Panc1 (cell line): ENCODE measurements at places on chromosomes 4 and X. TPM values are rescaled to one million over a fixed set of nuclear protein-coding genes. Genes with fewer than 3 reads are reported as not detected.

DNA sequence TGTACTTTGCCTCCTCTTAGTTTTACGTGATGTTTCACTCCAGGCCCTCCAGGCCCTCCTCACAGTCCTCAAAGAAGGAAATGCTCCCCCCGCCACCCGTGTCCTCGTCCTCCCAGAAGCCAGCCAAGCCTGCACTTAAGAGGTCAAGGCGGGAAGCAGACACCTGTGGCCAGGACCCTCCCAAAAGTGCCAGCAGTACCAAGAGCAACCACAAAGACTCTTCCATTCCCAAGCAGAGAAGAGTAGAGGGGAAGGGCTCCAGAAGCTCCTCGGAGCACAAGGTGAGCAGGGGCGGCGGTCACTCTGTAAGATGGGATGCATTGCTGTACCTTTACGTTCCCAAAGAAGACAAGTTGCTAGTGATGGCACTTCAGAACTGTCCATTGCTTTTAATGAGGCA, 94.4 kb downstream of the KLHL8 start:
- DNase-seq: no peak

DNA sequence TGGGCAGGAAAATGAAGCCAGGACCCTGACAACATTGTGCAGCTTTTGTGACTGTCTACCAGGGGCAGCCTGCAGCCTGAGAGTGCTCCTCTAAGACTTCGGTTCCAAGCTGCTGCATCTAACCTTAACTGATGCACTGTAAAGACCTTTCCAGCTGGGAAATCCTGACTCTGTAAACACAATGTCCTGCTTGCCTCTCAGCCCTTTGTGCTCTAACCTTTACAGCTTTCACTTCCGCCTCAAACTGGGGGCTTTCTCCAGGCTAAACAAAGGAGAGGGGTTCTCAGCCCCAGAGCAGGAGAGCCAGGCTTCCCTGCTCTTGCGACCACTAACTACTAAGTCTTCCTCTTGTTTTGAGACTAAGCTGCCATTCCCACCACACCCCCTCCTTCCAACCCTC, 19.3 kb upstream of the RASL11B start:
- DNase-seq: no peak

DNA sequence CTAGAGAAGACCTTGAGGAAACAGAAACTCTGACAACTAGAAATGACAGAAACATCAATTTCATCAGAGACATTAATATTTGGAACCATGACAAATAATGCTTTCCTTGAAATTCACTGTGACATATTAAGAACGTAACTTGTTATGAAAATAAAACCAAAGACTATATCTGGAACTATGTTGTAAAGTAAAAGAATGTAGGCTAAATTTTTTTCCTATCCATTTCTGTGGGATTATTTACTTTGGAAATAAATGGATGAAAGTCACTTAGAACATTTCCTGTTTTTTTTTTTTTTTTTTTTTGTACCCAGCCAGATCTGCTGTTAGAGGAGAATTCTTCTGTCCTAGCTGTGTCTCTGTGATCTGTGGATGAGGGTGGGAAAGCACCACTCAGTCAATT, 255.9 kb downstream of the SPRY1 start:
- DNase-seq: no peak

DNA sequence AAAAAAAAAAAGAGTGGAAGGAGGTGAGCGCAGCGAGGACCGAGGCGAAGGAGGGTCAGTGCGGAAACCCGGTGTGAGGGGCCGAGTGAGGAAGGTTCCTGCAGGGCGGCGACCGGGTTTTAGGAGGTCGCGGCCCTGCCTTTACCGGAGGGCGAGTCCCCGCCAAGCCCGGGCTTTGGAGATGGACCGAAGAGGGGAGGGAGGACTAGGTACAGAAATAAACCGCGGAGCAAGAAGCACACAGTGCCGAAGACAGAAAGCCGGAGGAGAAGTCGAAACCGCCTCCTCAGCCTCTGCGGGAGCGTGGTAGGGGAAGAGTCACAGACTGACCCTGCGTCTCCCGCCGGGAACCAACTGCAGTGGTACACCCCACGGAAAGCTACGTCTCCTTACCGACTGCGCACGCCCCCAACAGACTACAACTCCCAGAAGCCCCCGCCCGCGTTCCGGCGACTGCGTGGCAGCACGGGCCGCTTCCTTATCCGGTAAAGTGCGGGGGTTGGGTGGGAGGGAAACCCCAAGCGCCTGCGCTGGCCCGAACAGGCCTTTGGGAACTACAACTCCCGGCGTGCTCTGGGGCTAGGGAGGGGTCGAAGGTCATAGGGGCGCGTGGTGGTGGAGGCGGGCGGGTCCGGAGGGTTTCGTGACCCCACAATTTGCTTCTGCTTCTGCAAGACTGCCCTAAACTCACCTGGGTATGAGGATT, at the start of gene NFXL1:
NFXL1 (minus strand) TSS at position 364 of the 706 bp plus-strand sequence. CDS start 380 bp downstream, outside the sequence.
- DNase-seq: peak; percentile 67

- DNase-seq: no peak
Observed at GRCh38 chrX:20727447-20727846, 460.7 kb upstream of the RPS6KA3 start.

Gene PLS3
- 164 TPM for total RNA-seq

Gene NMU
- 0.54 TPM for total RNA-seq

Gene STK26
- 44.2 TPM for total RNA-seq

Gene PDE5A
- total RNA-seq: 114 TPM

GRCh38 chr4:73034896-73035295, 34.6 kb downstream of the COX18 start:
- DNase-seq: no peak

- DNase-seq: no peak
Observed at GRCh38 chr4:53039741-53040458, 177.8 kb downstream of the RASL11B start.

DNA sequence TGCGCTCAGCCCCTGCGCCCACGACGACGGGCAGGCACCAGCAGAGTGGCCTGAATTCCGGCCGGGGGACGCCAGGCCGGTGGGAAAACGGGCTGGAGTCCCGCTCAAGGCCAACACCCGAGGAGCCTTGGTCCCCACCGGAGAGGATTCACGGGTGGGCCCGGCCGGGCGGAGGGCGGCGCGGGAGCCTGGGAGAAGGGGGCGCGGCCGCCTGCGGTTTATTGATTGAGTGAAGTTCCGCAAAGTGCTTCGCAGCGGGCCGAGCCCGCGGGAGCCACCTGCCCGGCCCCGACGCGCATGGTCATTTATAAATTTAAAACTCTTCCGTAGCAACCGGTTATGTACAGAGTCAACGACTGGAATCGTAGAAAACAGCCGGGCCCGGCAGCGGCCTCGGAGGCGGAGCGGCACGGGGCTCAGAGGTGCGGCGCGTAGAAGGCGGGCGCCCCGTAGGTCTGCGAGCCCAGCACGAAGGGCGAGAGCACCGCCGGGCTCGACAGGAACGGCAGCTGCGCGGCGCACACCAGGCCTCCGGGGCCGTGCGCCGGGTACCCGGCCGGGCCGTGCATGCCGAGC, 3.6 kb downstream of the NKX1-1 start:
- no peak for DNase-seq

DNA sequence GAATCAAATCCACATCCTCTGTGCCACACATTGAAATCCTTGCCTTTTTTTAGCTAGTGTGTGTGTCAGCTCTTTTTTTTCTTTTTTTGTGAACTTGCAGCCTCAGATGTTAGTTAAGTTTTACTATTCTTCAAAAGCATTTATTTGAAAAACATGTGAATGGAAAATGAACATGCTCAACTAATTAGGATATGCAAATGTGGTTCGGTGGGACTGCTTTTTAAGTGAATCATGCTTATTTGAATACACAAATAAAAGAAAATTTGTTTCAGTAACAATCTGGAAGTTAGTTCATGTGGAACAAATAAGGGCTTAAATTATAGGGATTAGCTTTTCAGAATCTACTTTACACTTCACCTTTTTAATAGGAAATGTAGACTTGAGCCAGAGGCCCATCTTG, 751.5 kb upstream of the FAM241A start:
- DNase-seq: no peak
